Lung (tissue), 17 donors: ENCODE measurements at places on chromosomes 12 and 14. TPM values are rescaled to one million over a fixed set of nuclear protein-coding genes. Genes with fewer than 3 reads are reported as not detected.

Gene SLCO1B1
- not detected for total RNA-seq

Gene KRT71
- total RNA-seq = not detected

Gene NFE2
- total RNA-seq = 6.9 TPM

Gene IAPP
- total RNA-seq = not detected

Gene OR6C2
- not detected for total RNA-seq

Gene E2F7
- 2.3 TPM for total RNA-seq

DNA sequence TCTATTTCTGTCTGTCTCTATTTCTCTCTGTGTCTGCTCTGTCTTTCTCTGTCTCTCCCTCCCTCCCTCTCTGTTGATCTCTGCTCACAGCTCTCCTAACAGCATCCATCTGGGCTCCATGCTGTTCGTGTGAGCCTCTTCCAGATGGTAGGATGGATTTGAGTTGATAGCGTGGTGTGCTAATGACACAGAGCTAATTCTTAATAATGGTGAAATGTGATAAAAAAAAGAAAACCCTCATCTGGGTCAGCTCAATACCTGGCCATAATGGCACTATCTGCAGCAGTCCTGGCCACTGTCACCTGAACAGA lies 96.4 kb downstream of the AACS start:
- no peak for DNase-seq

DNA sequence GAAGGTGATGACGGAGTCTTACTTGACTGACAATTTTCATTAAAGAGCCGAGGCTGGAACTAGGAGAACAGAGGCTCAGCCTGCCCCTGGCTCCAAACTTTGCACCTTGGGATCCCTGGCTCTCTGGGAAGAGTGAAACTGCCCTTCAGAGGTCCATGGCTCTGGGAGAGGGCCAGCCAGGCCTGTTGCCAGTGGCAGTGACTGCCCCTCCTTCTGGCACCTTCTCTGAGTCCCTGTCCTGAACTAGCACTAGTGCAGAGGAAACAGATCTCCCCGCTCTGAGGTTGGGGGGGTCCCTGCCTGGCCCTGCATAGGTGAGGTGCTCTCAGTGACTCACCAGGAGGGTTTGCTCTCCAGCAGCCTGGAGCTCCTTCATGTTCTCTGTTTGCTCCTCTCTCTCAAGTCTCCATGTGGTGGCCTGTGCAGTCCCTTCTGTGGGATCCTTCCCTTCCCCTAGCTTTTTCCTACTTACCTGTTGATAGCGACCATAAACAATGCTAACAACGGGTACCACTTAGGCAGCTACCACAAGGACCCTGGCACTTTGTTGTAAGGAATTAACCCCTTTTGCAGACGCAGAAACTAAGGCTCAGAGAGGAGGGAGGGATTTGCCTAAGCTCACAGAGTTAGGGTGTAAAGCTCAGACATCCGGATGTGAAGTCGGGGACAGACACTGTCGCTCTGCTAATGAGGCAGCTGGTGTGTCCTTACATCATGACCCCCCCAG lies 22.4 kb downstream of the FAM222A start:
- DNase-seq = no peak

GRCh38 chr12:128808651-128809050 lies 15.1 kb downstream of the SLC15A4 start:
- DNase-seq = no peak

GRCh38 chr12:56836317-56836716 lies 73.2 kb downstream of the HSD17B6 start:
- peak; percentile 15 for DNase-seq

- DNase-seq = peak; percentile 47
Measured at GRCh38 chr12:8823565-8824300, 1.3 kb downstream of the A2ML1 start.

- DNase-seq = peak; percentile 47
Measured at GRCh38 chr12:109725321-109726105, 11.9 kb downstream of the FAM222A start.

- DNase-seq = no peak
Measured at GRCh38 chr14:79836577-79836976, 374.7 kb downstream of the DIO2 start.
